Stimulated activated CD4-positive, alpha-beta T cell treated with anti-CD3 and anti-CD28 coated beads, Interleukin-1b, Interleukin-23, amount 100 ng/mL, for 1 hour (primary cell): ENCODE measurements at places on chromosomes 2 and 18.

GRCh38 chr2:74884118-74884762, 50.3 kb downstream of the HK2 start:
- DNase-seq, result no peak

DNA sequence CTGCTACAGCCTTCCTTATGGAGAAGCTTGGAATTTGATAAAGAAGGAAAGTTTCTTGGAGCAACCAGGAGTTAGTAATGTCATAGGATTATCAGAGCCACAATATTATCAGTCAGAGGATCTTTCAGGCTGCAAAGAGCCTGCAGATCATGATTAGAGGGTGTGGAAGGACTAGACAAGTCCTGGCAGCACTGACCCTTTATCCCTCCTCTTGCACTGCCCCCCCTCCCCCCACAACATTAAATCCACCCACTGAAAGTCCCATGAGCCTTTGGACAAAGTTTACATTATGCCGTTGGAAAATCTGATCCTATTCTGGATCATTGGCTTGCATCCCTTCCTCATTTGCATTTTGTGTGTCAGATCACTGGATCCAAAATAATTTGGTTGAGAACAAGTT, 18.7 kb upstream of the IMPA2 start:
- no peak for DNase-seq

GRCh38 chr2:163709270-163709669, 26.5 kb downstream of the FIGN start:
- no peak for DNase-seq

DNA sequence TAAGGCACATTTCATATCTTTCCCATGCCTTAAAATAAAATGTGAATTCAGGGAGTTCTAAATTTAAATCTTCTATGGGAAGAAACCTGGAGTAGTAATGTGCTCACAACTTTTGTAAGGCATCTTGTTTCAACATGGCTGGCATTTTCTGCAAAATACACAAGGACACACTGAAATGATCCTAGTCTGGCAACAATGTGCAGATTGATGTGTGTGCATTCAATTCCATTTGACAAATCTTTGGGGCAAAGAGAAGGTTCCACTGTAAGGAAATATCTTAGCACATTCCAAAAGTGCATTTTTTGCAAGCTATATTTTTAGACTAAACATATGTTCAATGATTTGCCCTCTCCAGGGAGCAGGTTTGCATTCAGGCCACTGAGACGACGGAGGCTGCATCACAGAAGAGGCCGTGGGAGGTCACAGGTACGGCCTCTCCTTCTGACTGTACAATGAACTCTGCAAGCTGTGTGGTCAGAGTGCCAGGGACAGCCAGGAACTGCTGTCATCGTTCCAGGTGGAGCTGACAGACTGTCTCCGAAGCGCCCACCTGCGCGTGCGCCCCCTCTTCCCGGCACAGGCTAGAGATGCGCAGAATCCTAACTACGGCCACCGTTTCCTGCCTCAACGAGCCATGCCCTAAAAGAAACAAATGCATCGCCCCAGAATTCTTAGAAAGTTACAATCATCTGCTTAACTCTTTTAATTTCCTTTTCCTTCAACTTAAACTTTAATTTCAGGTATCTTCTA, 149.2 kb upstream of the POU3F3 start:
- DNase-seq, result no peak

GRCh38 chr2:237413777-237414661, at the start of gene COL6A3:
COL6A3 (minus strand) TSS chr2:237414164; CDS start chr2:237396817, 17,347 bp downstream.
- DNase-seq, result no peak

DNA sequence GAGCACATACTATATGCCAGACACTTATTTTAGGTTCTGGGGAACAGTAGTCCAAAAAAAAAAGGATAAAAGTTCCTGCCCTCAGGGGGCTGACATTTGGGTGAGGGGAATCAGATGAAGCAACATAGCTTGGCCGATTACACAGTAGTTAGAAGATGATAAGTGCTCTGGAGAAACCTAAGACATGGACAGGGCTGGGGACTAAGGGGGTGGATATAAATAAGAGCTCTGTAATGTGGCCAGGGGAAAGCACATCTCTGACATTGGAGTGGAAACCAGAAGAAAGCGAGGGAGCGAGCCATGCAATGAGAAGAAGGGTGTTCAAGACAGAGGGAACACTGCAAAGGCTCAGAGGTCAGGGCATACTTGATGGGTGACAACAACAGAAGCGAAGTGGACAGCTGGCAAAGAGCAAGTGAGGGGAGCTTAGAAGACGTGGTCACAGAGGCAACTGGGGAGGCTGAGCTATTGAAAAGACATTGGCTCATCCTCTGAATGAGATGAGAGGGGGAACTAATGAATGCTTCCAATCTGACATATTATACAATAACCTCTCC, 11.4 kb downstream of the TMEM182 start:
- no peak for DNase-seq
